ENCODE measurements at places on chromosomes 7 and 10.

DNA sequence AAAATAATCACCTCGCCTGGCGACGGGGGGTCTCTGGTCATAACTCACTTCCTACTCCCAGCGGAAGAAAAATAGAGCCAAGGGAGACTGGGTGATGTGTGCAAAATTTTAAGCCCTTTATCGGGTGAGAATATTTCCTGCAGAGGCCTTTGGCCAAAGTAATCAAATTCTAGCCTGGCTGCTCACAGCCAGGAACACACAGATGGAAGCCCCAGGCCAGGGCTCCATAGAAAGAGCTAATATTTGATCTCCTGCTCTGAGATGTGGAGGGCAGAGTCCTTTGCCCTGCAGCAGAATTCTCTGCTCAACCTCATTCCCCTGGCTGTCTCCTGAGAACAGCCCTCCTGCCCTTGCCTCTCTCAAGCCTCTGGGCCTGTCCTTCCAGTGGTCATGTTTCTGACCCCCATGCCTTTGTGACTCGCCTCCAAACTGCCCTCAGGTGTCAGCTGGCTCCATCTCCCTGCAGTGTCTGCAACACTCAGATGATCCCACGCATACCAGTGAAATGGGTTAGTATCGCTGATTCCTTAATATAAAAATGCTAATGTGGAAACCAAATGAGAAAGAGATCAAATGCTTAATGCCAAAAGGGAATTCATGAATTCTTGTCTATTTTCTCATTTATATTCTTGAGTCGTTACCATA lies 34.5 kb downstream of the FRMD4A start:
- DNase-seq, result no peak

GRCh38 chr10:132064771-132065437 lies 842 bp upstream of the JAKMIP3 start:
- DNase-seq, result no peak

- no peak for DNase-seq
Observed at GRCh38 chr10:60967854-60968484, 24.0 kb upstream of the RHOBTB1 start.

- DNase-seq, result no peak
Observed at GRCh38 chr7:96598421-96598820, 111.2 kb downstream of the SEM1 start.

All from occipital lobe (tissue), 3 donors.